NCI-H460 (cell line): ENCODE measurements at places on chromosomes 6 and 20. TPM values are rescaled to one million over a fixed set of nuclear protein-coding genes. Genes with fewer than 3 reads are reported as not detected.

- no peak for DNase-seq
Observed at GRCh38 chr20:60302875-60303274, 344.7 kb downstream of the CDH26 start.

- DNase-seq: no peak
Observed at GRCh38 chr20:10255846-10256245, 37.2 kb downstream of the SNAP25 start.

The DCDC2 gene
- 0.05 TPM in 1 of 2 replicates, not detected in the other for total RNA-seq

DNA sequence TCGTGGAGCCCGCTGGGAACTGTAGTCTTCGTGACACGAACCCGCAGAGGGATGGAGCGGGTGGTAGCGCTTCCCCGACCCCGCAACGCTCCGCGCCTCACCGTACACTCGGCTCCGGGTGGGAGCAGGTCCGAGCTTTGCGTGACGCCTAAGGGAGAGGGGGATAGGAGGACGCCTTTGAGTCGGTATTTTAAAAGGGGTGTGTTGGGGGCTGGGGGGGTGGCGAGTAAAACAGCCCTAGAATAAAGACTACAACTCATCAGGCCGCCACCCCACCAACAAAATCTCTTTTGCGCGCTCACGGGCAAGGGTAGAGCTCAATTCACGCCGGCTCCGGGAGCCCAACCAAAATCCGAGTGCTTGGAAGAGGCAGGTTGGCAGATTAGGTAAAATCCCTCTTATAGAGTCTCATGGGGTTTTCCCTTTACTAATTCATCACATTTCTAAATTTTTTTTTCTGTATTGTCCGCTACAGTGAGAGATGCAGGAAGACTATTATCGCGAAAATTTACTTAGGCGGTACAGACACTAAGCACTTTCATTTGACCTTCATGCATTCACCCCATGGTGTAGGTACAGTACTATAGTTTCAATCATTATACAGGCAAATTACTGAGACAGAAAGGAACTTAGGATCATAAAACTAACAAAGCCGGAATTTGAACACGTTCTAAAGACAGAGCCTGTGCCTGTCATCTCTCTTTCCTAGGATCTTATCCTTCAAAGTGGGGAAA is 706 bp upstream of the SNX14 start:
- DNase-seq: no peak

DNA sequence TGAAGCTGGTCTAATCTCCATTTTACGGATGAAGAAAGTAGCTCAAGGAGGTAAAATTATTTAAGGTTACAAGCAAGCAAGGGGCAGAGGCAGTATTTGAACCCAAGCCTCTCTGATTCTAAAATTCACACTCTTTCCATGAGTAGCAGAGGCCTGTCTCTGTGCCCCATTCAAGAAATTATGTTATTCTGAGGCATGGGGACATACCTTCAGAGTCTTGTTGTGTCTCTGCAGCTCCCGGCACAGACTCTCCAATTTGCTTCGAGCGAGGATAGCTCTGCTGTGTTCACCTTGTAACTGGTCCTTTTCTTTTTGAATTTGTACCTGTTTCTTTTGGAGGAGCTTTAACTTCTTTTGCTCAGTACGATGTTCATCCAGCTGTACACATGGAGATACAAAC is 21.5 kb downstream of the TXLNB start:
- DNase-seq: no peak

- no peak for DNase-seq
Observed at GRCh38 chr6:31081872-31082271, 30.5 kb downstream of the C6orf15 start.

DNA sequence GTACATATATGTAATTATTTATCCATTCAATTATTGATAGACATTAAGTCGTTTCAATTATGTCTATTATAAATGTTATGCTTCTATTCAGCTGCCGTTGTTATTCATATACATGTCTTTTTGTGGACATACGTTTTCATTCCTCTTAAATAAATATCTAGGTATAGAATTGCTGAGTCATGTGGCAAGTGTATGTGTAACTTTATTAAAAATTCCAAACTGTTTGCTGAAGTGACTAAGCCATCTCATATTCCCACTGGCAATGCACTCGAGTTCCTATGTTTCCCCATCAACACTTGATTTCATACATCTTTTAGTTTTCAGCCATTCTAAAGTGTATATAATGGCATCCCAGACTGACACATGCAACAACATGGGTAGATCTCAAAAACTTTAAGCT is 739.7 kb upstream of the POU3F2 start:
- DNase-seq: peak; percentile 8

The PI16 gene
- 0.07 TPM in 1 of 2 replicates, not detected in the other for total RNA-seq

GRCh38 chr6:4459032-4459431 is 317.2 kb upstream of the CDYL start:
- DNase-seq: no peak

DNA sequence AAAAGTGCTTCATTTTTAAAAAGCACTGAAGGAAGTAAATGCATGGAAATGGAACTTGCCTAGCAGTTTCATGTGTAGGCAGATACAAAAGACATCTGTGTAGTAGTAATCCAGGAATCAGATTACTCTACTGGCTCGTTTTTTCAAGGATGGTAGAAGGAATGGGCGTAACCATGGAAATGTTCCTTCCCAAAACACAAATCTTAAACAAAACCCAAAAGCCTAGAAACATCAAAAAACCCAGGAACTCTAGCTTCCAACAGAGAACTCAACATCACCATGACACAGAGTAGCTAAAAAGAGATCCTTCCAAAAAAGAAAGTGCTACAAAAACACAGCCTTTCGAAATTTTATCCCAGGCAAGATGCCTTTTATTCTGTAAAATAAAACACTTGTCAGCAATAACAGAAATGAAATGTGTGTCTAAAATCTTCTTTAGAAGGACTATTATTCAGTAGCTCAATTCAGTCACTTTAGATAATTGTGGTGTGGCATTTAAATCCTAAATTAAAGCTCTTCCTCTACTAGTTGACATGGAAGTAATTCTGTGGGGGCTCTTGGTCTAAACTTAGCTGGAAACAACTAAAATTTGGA is 81.7 kb downstream of the FAM217A start:
- DNase-seq: no peak

The SPAG4 gene
- total RNA-seq: 21.2 and 30.7 TPM in 2 replicates

GRCh38 chr6:24004062-24004461 is 122.0 kb upstream of the NRSN1 start:
- no peak for DNase-seq

The CSNK2A1 gene
- 108 and 124 TPM in 2 replicates for total RNA-seq

DNA sequence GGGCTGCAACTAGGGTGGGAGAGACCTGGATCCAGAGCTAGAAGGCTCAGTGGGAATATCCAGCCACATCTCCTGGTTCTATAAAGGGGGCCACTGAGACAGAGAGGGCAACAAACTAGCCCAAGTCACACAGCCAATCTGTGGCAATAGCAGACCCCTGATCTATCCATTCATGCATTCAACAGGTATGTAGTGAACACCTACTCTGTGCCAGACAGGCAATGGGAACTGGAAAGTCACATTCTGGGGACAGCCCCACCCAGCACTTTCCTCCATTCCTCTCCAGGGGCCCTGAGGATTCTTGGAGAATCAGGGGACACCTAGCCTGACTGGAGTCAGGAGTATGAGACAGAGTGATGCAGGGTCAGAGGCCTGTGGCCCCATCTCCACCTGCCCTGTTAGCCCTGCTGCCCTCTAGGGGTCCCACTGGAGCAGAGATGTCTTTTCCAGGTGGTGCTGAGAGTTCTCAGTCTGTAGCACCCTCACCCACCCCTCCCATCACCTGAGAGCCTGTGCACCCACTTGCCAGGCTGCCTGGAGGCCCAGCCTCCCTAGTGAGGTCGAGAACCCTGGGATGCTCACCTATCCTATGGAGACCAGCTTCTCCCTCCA is 13.6 kb downstream of the BPIFA2 start:
- no peak for DNase-seq

The BHLHE23 gene
- not detected in 2 replicates for total RNA-seq

- no peak for DNase-seq
Observed at GRCh38 chr6:1105833-1106400, 206.0 kb upstream of the FOXQ1 start.

DNA sequence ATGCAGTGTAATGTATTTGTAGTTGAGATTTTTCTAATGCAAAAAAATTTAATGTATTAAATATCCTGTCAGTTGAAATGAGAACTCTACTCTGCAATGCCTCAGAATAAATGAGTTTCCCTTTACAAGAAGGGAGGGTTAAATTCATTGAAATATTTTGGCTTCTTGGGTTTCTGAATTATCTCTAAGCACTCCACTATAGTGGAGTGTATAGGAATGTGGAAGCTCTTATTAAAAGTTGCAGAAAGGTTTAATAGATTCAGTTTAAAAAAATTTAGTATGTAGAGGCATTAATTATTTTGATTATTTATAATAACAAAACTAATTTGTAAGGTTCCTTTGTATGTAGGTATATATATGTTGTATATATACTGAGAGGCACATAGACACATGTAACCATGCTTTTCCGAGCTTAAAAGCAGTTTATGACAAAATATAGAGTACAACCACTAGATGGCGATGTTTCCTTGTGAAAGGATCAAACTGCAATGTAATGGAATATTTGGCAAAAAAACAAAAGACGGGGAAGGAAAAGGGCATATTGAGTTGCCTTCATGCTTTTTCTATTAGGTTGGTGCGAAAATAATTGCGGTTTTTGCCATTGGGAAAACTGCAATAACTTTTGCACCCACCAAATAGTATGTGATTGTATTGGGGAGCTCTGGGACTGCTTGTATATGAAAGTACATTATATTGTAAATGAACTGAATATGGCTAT is 144.2 kb downstream of the MYO6 start:
- peak; percentile 55 for DNase-seq

DNA sequence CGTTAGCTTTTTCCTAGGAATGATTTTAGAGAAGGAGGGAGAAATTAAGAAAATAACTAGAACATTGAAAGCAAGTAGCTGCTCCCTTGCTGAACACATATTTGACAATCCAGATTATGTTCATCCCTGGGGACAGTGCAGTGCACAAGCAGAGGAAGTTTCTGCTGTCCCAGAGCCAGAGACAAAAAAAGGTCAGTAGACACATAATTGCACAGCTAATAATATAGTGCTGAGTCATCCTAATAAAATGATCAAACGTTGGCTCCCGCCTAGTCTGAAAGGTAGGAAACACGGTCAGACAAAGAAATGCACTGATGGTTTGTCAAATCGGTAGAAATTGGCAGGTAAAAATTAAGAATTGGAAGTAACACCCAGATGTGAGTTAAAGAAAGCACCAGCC is 21.7 kb upstream of the SSTR4 start:
- no peak for DNase-seq

The FILIP1 gene
- total RNA-seq: 0.06 TPM in 1 of 2 replicates, not detected in the other

DNA sequence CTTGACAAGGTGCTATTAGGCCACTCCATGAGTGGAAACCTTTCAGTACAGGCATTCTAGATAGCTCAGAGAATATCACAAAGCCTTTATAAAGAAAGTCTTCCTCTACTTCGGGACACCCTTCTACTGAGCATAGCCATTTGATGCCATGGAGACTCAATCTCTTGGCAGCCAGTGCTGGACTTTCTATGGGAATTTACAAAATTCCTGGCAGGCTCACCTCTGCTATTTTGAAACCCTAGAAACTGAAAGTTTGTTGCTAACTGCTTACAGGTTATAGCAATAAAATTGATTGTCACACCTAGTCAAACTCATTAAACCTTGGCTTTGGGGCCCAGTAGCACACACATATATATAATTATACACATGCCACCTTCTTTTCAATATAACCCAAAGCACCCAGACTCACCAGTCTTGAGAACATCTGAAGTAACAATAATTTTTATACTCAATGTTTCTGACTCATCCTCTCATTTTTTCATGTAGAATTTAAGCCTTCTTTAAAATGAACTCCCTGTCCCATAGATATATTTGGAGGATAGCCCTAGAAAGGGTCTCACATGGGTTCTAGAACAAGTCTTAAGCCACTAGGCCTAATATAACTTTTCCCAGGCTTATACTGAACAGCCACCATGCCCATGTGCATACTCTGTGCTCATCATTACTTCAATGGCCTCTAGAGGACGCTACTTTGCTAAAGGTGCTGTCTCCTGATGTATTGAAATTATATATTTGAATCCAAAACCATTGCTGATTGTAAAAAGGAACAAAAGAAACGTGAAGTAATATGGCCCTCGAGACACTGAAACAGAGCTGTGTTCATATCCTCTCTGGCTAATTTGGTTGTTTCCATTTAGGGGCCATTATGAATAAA is 368.1 kb upstream of the MARCKS start:
- no peak for DNase-seq

DNA sequence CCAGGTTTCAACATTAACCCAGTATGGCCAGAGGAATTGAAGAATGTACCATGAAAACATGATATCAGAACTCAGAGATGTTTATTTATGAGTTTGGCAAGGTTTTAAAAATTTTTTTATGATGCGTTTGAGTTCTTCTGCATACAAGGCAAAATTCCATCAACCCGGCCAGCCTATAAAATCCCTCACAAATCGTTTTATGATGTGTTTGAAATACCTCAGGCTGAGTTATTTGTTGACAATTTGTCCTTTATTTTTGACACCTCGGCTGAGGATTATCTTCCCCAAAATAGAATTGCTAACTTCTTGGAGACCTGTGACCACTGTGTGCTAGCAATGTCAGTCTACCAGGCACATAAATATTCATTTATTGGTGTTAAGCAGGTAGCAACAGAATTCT is 91.9 kb upstream of the SLC24A3 start:
- DNase-seq: no peak

DNA sequence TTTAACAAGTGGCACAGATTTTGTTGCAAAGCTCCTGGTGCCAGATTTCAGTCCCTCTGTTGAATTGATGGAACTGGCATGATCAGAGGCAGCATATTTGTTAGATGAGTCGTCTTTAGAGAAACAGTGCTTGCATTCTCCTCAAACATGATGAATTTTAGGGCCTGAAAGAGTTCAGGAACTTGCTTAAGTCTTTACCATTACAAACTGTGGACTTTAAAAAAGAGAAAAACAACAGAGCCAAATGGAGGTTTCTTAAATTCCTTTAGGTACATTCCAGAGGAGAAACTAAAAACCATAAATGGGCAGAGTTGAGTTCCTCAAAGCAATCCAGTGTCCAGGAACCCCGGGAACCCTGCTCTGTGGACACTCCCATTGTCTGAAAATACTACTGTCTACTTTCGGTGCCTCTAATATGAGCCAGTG is 2.5 kb downstream of the GTF2H5 start:
- DNase-seq: no peak

GRCh38 chr6:84764332-84765049 is at the start of gene TBX18:
Gene TBX18 (minus strand): TSS chr6:84764598. CDS start chr6:84764181, 417 bp downstream.
- peak; percentile 83 for DNase-seq

DNA sequence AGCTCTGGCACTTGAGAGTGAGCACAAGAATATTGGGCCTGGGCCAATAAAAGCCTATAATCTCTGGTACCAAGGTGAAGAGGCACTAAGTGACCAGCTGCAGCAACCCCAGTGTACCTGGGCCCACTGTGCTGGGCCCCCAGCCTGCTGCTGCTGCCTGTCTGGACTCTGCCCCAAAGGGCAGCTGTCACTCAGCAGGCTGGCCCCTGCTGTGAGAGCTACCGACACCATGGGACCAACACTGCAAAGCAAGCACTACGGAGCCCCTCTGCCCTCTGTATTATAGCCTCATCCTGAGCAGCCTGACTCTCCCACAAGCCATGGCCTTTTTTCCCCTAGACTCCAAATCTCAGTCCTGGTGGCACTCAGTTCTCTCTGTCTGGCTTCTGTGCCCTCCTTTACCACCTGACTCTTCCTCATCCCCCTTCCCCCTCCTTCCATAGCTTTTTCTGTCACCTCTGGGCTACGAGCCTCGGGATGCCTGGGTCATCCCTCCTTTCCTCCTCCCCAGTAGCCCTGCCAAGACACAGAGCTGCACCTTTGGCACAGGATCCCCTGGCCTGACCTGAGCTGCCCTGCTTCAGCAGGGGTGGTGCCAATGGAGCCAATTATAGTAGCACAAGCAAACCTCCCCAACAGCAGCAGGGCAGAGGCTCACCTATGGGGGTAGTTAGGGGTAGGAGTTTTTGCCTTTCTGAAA is 14.2 kb downstream of the RRP36 start:
- DNase-seq: no peak

The TOX2 gene
- total RNA-seq: 4.6 and 7.1 TPM in 2 replicates
